Omental fat pad (tissue), 4 donors: ENCODE measurements at places on chromosomes 2 and 18.

DNA sequence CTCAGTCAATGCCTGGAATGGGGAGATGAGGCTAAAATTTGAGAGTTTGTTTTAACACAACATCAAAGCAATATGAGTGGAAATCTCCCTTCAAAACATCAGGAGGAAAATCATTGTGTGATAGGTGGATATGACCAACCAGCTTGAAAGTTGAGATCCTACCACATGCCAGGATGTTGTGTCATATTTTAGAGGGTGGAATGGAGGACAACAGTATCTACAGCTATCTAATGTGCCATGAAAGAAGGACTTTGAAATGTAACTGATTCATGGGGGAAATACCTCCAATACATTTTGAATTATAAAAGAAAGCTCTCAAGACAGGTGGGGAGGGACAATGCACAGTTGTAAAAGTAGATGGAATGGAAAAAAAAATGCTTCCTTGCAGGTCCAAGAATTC is 87.8 kb downstream of the SP100 start:
- no peak for DNase-seq

GRCh38 chr18:435940-436339 is 64.6 kb downstream of the COLEC12 start:
- no peak for DNase-seq

DNA sequence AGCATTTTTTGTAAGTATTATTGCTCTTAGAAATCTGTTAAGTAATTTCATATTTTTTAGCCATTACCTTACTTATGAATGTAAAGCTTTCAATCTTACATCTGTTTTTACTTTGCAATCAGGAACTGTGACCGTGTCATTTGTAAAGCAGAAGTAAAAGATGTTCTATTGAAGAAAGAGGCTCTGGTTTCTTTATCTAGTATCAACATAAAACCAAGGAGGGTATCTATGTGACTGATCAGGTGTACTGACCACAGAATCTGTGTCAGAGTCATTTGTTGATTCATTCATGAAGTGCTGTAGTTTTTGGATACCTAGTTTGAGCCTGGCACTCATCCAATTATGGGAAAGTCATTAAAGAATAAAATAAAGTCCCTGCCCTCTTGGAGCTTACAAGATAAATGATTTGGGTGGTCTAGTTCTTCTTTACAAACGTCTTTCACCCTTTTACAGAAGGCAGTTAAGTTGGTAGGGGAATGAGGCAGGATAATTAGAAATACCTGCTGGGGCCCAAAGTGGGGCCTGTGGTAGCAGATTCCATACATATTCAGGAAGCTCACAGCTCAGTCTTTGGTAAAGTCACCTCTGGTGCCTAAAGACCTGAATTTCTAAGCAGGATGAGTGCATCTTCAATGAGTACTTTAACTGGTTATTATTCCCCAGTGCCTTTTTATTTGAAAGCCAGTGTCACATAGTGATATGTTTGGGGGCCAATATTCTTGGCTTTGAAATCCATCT is 260.6 kb upstream of the NT5C1B start:
- no peak for DNase-seq

GRCh38 chr2:29317077-29317517 is 201.9 kb downstream of the CLIP4 start:
- DNase-seq = no peak

DNA sequence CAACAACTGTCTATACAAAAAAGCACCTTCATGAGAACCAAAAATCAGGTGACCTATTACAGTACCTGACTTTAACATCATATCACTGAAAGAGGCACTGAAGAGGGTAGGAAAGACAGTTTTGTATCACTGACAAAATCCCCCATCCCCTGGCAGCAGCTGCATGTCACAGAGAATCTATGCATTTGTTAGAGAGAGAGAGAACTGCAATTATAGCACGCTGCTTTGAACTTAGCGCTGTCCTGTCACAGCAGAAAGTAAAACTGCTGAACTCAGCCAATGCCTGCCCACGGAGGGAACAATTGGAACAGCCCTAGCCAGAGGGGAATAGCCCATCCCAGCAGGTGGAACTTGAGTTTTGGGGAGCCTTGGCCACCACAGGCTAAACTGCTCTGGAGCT is 75.1 kb upstream of the NOL4 start:
- no peak for DNase-seq

DNA sequence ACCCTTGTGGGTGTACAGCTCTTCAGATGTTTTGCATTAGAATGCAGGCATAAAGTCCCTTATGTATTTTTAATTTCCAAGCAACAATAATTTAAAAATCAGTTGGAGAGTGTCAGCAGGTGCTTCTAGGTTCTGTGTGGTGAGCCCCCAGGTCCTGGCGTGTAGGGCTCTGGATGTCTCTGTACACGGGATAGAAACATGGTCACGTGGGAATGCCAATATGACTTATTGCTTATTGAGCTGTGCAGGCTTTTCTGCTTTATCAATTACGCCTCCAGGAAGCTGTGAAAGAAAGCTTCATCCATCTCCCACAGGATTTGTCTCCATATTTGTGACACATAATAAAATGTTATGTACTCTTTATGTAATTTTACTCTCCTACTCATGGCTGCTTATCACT is 37.8 kb downstream of the PRELID3A start:
- no peak for DNase-seq

- no peak for DNase-seq
Measured at GRCh38 chr2:173854840-173855239, 110.3 kb downstream of the SP3 start.

- DNase-seq = no peak
Measured at GRCh38 chr2:158728422-158728821, 66.7 kb upstream of the DAPL1 start.
